ENCODE measurements at places on chromosomes 12 and 14.

DNA sequence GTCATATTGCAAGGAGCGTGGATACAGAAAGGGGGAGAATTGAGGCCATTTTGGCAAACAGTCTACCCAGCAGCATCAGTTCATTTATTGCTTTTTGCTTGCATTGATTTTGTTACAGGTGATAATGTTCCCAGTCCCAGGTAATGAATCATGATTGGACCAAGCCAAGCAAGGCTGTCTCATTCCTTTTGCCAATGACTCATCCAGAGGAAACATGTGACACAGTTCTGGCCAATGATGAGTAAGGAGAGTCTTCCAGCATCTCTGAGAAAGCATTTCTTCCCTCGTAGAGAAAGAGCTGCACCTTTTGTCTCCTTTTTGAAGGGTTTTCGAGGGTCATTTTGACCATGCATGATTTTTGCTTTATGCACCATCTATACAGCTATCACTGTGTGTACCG lies 68.2 kb downstream of the SLC15A4 start:
- DNase-seq, result no peak

DNA sequence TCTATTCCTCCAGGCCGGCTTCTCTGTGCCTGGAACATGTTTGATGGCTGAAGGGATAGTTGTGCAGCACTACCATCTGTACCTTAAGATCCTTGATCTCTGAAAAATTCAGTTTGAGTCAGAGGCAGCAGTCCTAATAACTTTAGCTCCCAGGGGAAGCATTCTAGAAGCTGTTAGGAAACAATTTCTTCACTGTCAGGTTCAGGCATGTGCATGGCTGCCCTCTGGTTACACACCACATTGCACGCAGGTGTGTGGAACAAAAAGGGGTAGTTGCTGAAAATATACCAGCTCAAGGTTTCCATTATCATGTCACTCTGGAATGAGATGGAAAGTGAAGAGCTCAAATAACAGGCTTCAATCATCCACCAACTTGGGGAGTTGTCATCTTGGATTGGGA lies 80.1 kb downstream of the CHST11 start:
- no peak for DNase-seq

DNA sequence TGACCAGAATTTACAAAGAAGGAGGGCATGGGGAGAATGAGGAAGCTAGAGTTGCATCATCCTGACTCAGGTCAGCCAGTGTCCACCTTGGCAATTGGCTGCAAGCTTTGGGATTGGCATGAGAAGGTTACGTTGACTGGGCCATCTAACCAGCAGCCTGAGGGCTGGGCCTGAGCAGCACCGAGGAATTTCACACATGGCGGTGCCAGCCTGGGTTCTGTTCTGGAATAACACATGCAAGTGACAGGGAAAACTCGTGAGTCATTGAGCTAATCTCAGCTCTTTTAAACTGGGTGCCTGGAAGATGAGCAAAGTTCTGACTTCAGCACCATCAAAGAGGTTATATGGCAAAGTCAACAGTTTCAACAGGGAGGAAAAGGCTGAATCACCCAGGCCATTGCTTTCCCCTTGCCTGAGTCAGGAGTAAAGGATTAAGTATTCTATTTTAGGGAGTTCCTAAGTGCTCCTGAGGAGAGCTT lies 543.2 kb upstream of the TBX3 start:
- DNase-seq, result no peak

GRCh38 chr12:116194935-116195431 lies 82.5 kb downstream of the MED13L start:
- no peak for DNase-seq

DNA sequence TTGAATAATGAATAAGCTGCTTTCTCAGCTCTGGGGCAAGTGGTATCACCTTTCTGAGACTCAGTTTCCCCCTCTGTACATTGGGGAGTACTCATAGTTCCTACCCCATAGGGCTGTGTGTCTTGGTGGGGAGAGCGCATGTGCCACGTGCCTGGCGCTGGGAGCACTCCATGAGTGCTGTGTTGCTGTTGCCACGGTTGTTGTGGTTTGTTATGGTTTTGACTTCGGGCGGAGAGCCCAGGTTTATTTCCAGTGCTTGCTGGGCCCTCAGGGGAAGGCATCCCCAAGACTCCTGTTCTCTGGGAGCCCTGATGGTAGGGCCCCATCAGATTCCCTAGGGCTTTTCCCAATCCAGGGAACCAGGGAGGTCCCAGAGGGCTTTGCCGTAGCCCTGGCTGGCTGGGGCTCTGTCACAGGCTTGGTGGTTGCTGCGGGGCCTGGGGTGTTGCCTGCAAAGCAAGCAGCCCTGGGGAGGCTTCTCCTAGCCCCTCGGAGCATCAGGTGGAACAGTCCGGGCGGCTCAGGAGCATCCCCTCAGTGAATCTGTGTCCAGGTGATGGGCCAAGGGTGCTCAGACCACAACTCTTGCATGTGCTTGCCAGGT lies 18.6 kb downstream of the SH2B3 start:
- no peak for DNase-seq

DNA sequence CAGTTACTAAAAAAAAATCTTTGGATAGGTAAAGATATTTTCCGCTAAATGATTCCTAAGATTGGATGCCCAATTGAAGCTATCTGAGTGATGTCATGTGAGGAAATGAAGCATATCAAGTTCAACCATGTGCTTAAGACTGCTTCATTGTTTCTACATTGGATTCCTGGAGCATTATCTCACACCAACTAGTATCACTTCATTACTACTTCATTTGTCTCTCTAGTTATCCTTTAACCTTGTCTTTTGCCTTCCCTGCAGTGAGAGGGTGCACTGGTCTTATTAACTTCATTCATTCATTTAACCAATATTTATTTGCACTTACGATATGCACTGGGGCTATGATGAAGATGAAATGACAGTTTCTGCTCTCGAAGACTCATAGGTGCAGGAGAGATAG lies 198.1 kb downstream of the SLC38A4 start:
- no peak for DNase-seq

DNA sequence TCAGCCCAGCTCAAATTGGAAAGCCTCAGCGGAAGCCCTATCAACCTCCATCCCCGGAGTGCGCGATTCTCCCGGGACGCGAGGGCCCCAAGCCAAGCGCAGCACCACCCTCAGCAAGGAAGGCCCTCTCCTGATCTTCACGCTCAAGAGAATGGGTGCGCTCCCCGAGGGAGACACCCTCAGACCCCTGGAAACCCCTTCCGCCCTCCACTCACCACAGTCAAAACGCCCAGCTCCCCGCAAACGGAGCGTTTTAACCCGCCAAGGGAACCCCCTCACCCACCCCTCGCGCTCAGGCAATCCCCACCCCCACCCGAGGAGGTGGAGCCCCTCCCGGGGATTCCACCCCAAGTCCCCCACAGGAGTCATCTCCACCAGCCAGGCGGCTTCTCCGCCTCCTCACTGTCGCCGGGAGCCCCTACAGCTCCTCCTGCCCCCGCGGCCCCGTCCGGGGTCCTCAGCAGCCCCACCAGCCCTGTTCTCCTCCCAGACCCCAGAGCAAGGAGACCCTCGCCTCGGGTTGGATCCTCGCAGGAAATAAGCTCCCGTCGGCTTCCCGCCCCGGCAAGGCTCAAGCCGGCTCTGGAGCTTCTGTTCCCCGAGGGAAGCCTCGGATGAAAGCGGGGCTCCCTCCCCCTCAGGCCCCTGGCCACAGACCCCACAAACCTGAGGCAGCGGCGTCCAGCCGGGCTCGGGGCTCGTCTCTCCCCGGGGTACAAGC lies 507 bp downstream of the BAZ2A start:
- DNase-seq, result no peak

DNA sequence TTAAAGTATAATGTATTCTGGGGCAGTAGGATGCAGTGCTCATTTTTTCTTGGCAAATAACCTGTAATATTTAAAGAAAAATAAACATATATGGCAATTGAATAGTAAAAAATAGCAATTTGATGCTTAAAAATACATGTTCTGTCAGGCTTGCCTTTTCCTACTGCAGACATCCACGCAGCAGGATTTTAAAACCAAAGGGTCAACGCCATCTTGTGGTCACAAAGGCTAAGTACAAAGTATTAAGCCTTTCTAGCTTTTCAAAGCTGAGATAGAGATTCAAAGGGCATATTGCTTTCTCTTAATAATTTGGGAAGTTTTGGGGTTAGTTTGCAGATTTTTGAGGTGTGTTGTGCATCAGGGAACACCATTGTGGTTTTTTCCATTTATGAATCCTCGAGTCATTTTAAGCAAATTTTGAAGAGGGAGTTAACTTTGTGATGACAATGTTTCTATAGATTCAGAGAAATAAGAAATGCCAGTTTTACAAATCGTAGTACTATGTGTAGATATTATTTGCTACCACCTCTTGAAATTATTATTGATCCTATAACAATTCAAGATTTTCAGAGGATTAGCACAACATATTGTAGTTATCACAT lies 4.7 kb upstream of the CCER1 start:
- no peak for DNase-seq

- no peak for DNase-seq
These were observed 319.1 kb downstream of the ZFP36L1 start for GRCh38 chr14:68473794-68474193.

DNA sequence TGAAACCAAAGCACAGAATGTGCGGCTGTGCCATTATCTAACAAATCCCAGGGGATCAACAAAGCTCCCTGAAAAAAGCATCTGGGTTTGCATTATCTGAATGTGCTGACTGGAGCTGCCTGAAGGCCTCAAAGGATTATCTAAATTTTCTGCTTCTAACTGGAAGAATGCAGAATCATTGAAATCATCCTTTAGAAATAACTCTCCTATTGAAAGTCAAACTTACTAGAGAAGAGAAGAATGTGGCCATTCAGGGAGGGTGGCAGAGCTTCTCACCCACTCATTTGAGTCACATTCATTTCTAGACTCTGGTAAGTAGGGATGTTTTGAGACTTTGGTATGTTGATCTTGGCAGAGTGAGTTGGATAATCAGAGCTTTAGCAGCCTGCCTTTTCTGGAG lies 220.6 kb upstream of the RGS6 start:
- DNase-seq, result no peak

GRCh38 chr14:55092341-55092740 lies 36.7 kb upstream of the LGALS3 start:
- no peak for DNase-seq

- DNase-seq, result peak; percentile 78
These were observed 3.6 kb downstream of the CFAP73 start for GRCh38 chr12:113152835-113153814.

GRCh38 chr12:95201056-95201670 lies 16.1 kb downstream of the FGD6 start:
- no peak for DNase-seq

Data from left forelimb (tissue), 1 donor.